ENCODE measurements at places on chromosomes 3 and 15. TPM values are rescaled to one million over a fixed set of nuclear protein-coding genes. Genes with fewer than 3 reads are reported as not detected.

Gene LMAN1L
- not detected for total RNA-seq

Gene ATP13A5
- total RNA-seq = not detected

Gene RPUSD2
- total RNA-seq = 8.8 TPM

Gene PATL2
- total RNA-seq = 0.09 TPM

All from dermis lymphatic vessel endothelial cell (primary cell).